ENCODE measurements at places on chromosomes 12 and 14. TPM values are rescaled to one million over a fixed set of nuclear protein-coding genes. Genes with fewer than 3 reads are reported as not detected.

Gene EIF2S1
- total RNA-seq, result 338 TPM

Gene KRT78
- not detected for total RNA-seq

Gene IL26
- total RNA-seq, result not detected

Gene AHNAK2
- total RNA-seq, result 286 TPM

Gene LHX5
- total RNA-seq, result not detected

Gene POTEM
- total RNA-seq, result not detected

Gene CAND1
- 149 TPM for total RNA-seq

Gene IL22
- total RNA-seq, result not detected

Gene CHMP4A
- 88.6 TPM for total RNA-seq

GRCh38 chr12:69919495-69919894, 94.5 kb downstream of the MYRFL start:
- DNase-seq, result no peak
- H3K27ac ChIP-seq, result no peak overlapping the region
- H3K4me1 ChIP-seq, result no peaks in the 10 kb centered on the region
- no peak overlapping the region for H3K4me3 ChIP-seq

DNA sequence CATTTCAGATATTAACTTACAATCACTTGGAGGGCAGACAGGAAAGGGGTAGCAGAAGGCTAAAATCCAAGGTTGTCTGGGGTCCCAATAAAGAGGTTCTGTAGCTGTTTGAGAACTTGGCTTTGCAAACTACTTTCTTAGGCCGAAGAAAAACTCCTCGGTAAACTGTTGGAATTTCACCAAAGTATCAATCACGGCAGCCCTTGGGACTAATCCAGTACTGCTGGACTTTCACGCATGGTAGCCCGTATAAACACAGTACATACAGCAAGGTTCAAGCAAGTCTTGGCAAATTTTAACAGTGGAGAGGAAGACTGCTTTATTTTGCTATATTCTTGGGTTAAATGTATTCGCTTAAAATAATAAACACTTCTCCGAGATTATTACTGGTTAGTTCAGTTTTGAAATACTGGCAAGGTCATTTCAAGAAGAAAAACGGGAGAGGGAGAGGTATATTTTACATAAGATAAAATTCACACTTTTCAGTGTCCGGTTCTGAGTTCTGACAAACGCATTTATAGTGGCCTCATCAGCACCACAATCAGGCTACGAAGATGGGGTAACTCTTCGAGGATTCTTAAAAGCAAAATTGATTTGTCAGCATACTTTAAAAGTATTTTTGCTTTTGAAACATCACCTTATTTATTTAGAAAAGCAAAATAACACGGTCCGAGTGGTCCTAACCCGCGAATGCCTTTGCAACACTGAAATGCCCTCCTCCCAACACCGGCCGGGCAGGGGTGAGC, 1.3 kb downstream of the SETD3 start:
- peaks cover 41% of the 10 kb centered on the region for H3K4me1 ChIP-seq
- peak overlapping the region; percentile 95 for H3K4me3 ChIP-seq
- peaks cover 16% of the 10 kb centered on the region for H3K36me3 ChIP-seq

- peak overlapping the region; percentile 50 for H3K27ac ChIP-seq
- no peak for DNase-seq
- peaks cover 11% of the 10 kb centered on the region for H3K4me1 ChIP-seq
- H3K4me3 ChIP-seq, result no peak overlapping the region
These were observed 383.2 kb upstream of the DCN start for GRCh38 chr12:91565846-91566245.

DNA sequence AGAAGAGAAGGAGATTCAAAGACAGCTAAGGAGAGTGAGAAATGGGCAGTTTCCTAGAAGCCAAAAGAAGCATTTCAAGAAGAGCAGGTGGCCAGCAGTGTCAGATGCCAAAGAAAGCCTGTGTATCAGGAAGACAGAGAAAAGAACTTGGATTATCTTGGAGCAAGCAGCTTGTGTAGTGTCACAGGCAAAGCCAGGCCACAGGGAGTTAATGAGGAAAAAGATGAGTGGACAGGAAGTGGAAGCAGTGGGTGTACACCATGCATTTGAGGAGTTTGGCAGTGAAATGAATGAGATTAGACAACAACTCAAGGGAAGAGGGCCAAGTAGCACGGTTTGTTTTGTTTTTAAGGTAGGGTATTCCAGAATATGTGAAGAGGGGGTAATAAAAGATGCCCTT, 5.6 kb upstream of the MYH7 start:
- H3K4me1 ChIP-seq, result no peaks in the 10 kb centered on the region
- no peak overlapping the region for H3K4me3 ChIP-seq
- H3K27me3 ChIP-seq, result peaks cover 34% of the 10 kb centered on the region
- H3K36me3 ChIP-seq, result no peaks in the 10 kb centered on the region
- H3K27ac ChIP-seq, result no peak overlapping the region

GRCh38 chr14:59305231-59305630, 116.8 kb downstream of the DAAM1 start:
- H3K4me3 ChIP-seq, result no peak overlapping the region
- H3K4me1 ChIP-seq, result peaks cover 16% of the 10 kb centered on the region
- H3K36me3 ChIP-seq, result peaks cover 7% of the 10 kb centered on the region
- H3K27ac ChIP-seq, result no peak overlapping the region
- DNase-seq, result no peak

DNA sequence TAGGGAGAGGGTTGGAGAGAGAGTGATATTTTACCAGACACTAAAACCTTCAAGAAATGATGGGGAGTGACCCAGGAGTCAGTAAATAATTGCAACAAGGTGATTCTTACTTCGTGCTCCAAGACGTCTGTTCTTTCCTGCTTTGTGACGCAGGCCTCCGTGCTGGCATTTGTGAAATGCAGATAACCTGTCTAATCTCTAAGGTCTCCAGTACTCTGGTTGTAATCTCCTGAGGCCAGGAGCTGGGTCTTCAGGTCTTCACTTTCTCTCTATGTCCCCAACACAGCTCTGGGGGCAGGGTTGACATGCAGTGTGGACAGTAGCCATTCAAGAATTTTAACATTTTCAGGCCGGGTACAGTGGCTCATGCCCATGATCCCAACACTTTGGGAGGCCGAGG, 53.1 kb downstream of the CD9 start:
- H3K27ac ChIP-seq, result no peak overlapping the region
- no peak for DNase-seq
- no peaks in the 10 kb centered on the region for H3K36me3 ChIP-seq
- no peaks in the 10 kb centered on the region for H3K4me1 ChIP-seq
- H3K4me3 ChIP-seq, result no peak overlapping the region
- H3K27me3 ChIP-seq, result peaks cover 11% of the 10 kb centered on the region

DNA sequence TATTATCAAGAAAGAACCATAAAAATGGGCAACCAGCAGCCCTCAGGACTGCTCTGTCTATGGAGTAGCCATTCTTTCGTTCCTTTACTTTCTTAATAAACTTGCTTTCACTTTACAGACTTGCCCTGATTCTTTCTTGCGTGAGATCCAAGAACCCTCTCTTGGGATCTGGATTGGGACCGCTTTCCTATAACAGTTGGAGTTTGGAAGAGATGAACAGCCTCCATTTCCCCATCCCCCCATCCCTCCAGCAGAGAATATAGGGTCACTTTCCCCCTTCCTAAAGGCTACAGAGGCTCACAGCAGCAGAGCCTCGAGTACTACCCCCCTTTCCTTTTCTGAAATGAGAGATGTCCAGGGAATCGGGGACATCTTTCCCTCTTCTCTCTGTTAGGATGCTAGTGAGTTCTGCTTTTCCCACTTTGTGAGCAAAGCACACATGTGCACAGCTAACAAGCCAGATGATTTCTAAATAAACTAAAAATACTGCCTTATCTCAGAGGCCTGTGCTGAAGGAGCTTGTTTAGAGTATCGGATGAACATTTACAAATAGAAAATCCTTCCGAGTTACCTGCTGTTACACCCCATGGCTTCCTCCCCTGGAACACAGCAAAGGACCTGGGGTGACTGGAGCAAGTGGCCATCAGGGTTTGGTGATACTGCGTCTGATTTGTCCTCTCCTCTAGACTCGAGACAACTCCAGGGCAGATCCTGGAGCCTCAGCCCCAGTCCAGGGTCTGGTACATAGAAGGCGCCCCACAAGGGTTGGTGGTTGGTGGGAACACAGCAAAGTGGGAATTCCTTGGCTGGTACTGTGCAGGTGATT, 144.2 kb downstream of the SLC38A6 start:
- H3K27ac ChIP-seq, result no peak overlapping the region
- H3K36me3 ChIP-seq, result no peaks in the 10 kb centered on the region
- no peak for DNase-seq
- H3K27me3 ChIP-seq, result no peaks in the 10 kb centered on the region

- H3K4me3 ChIP-seq, result peak overlapping the region; percentile 88
- H3K27me3 ChIP-seq, result peaks cover 11% of the 10 kb centered on the region
- H3K27ac ChIP-seq, result peak overlapping the region; percentile 99
These were observed 1.4 kb upstream of the FOS start for GRCh38 chr14:75277008-75277814.

DNA sequence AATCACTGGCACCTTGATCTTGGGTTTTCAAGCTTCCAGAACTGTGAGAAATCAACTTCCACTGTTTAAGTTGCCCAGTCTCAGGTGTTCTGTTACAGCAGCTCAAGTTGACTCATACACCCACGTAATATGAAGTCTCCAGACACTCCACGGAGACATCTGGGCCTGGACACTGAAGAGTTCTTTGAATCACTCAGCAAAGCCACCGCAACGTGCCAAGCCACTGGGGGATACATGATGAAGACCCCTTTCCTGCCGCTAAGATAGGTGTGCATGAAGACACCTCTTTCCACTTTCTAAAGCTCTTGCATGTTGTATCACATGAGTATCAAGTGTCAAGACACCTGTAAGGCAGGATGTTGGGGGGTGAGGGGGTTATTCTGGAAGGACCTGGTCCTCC, 311.7 kb upstream of the RTL1 start:
- H3K36me3 ChIP-seq, result no peaks in the 10 kb centered on the region
- peaks cover 17% of the 10 kb centered on the region for H3K27me3 ChIP-seq
- no peak overlapping the region for H3K4me3 ChIP-seq
- H3K4me1 ChIP-seq, result no peaks in the 10 kb centered on the region

DNA sequence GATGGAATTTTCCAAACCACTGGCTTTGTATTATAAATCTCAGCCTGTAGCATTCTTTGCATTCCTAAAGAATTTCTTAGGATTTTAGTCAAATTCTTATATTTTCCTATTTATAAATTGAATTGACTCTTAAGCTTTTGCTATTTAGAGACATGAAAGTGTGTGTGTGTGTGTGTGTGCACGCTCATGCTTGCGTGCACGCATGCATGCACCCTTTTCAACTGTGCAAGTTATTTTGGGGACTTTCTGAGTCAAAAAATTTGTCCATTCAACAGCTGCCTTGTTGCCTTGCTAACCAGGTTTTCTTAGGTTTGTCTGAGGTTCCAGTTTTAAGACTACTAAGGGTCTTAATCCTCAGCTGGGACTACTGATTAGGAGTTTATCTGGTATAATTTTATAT, 42.6 kb downstream of the GPATCH2L start:
- no peaks in the 10 kb centered on the region for H3K27me3 ChIP-seq
- H3K36me3 ChIP-seq, result peaks cover 60% of the 10 kb centered on the region
- H3K27ac ChIP-seq, result no peak overlapping the region
- no peak overlapping the region for H3K4me3 ChIP-seq
- peaks cover 3% of the 10 kb centered on the region for H3K4me1 ChIP-seq

GRCh38 chr12:115528466-115528865, 749.0 kb downstream of the MED13L start:
- no peak overlapping the region for H3K4me3 ChIP-seq
- no peaks in the 10 kb centered on the region for H3K27me3 ChIP-seq
- no peaks in the 10 kb centered on the region for H3K4me1 ChIP-seq
- no peak overlapping the region for H3K27ac ChIP-seq

- H3K27ac ChIP-seq, result no peak overlapping the region
- no peaks in the 10 kb centered on the region for H3K4me1 ChIP-seq
- no peak for DNase-seq
- no peak overlapping the region for H3K4me3 ChIP-seq
These were observed 703.7 kb downstream of the TMEM121 start for GRCh38 chr14:106230071-106230470.

DNA sequence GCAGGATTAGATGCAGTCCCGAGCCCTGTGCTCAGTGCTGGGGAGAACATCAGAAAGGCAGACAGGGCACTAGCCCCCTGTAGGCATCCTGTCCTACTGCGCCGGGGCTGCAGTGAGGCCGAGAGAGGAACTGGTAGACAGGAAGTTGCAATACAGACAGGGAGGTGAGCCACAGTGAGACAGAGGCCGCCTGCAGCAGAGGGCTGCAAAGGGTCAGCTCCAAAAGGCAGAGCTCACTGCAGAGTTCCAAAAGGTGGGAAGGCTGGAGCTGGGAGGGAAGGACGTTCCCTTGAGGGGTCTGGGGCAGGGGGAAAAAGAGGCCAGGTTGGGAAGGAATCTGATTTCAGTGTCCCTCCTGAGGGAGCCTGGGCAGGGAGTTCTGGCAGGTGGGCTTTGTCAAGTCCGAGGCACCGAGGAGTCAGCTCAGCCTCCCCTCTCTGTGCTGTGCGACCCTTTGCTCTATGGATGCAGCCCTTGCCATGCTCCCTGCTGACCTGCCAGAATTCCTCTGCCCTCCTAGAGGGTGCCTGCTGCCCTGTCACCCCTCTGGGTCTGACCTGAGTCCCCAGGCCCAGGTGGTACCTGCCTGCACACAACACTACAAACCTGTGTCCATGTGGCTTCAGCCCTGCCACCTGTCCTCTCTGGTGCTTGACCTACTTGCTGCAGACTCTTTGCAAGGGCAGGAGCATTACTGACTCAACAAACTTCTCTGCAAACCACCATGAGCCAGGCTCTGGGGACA, 63.5 kb downstream of the PRMT8 start:
- DNase-seq, result no peak
- no peaks in the 10 kb centered on the region for H3K36me3 ChIP-seq
- H3K4me3 ChIP-seq, result no peak overlapping the region
- no peak overlapping the region for H3K27ac ChIP-seq

GRCh38 chr12:48936379-48936979, 11.2 kb upstream of the FKBP11 start:
- H3K4me1 ChIP-seq, result no peaks in the 10 kb centered on the region
- H3K27ac ChIP-seq, result no peak overlapping the region
- peak; percentile 62 for DNase-seq
- no peak overlapping the region for H3K4me3 ChIP-seq
- H3K27me3 ChIP-seq, result no peaks in the 10 kb centered on the region

DNA sequence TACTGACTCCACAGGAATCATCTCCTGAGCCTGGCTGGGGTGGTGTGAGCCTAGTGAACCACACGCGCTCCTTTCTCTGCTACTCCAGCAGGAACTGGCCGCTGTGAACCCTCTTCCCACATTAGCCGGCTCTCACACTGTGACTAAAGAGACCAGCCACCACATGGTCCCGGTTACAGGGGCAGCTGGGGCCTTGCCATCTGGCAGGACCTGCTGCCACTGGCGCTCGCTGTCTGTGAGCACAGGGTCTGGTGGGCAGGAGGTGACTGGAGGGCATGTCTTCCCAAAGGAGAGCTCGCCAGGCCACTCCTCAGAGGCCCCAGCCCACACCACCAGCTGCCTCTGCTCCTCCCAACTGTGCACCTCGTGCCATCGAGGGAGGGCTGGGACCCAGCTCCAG, 99.3 kb downstream of the SINHCAF start:
- no peak overlapping the region for H3K4me3 ChIP-seq
- no peaks in the 10 kb centered on the region for H3K4me1 ChIP-seq
- H3K36me3 ChIP-seq, result no peaks in the 10 kb centered on the region
- H3K27ac ChIP-seq, result no peak overlapping the region
- DNase-seq, result no peak

DNA sequence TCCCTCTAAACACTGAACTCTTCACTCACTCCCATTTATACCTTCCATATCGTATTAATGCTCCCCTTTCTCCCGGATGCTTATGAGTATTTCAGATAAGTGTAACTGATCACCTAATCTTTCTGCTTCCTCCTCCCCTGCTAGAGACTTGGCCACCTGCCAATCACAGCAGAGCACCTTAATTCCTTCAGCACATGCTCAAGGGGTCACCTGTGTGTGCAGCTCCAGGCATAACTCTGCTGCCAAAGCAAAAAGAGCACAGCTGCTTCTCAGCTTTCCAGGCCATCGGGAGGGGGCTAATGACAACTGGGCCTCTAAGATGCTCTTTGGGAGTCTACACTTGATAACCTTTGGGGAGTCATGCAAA, 106.9 kb upstream of the DYRK2 start:
- no peaks in the 10 kb centered on the region for H3K27me3 ChIP-seq
- no peaks in the 10 kb centered on the region for H3K36me3 ChIP-seq
- no peak overlapping the region for H3K4me3 ChIP-seq
- peak overlapping the region; percentile 24 for H3K27ac ChIP-seq
- DNase-seq, result no peak
